Activated gamma-delta T cell (primary cell): ENCODE measurements at places on chromosomes 2 and 18.

GRCh38 chr2:209259767-209260166, 164.1 kb upstream of the MAP2 start:
- DNase-seq: no peak

DNA sequence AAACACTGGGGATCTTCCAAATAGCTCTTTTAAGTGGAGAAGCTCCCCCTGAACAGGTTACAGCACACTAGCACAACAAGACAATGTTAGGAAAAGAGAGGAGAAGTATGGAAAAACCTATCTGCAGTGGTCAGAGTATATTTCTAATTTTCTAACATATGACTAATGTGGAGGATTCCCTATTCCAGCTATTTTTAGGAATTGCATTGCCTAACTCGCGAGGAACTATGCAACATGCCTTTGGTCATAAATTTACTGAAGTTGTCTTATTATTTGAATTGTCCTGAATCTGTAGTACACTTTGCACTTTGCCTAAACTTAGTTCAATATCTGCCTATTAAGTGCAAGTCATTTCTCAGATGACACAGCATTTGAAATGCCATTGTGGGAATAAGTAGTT, 381.4 kb downstream of the CCDC85A start:
- DNase-seq: no peak

GRCh38 chr2:121063471-121063870, 221.5 kb downstream of the TFCP2L1 start:
- no peak for DNase-seq

DNA sequence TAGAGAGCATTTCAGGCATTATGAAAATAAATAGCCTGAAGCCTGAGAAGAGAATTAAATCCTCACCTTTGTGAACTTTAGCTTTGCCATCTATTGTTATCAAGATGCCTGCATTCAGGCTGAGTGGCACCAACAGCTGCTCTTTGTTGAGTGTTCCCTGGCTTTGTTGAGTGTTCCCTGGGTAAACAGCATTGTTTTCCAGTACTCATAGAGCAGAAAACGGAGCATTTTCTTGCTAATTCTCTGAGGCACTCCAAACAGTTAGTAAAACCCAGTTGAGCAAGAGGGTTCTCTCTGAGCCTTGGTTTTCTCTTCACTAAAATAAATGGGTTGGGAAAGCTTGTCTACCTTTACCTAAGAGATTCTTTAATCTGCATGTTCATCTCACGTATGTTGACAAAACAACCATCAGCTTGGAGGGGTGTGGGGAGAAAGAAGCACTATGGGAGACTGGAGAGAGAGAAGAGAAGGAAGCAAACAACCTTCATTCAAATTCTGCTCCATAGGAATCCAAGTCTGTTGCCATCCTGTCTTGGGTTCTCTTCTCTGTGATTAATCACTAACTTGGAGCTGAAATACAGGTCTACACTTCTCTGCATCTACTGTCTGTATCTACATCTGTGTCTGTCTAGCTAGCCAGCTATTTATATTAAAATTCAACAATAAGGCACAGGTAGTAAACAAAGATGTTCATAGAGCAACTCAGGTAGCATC, 567.0 kb upstream of the SOX11 start:
- DNase-seq: no peak

DNA sequence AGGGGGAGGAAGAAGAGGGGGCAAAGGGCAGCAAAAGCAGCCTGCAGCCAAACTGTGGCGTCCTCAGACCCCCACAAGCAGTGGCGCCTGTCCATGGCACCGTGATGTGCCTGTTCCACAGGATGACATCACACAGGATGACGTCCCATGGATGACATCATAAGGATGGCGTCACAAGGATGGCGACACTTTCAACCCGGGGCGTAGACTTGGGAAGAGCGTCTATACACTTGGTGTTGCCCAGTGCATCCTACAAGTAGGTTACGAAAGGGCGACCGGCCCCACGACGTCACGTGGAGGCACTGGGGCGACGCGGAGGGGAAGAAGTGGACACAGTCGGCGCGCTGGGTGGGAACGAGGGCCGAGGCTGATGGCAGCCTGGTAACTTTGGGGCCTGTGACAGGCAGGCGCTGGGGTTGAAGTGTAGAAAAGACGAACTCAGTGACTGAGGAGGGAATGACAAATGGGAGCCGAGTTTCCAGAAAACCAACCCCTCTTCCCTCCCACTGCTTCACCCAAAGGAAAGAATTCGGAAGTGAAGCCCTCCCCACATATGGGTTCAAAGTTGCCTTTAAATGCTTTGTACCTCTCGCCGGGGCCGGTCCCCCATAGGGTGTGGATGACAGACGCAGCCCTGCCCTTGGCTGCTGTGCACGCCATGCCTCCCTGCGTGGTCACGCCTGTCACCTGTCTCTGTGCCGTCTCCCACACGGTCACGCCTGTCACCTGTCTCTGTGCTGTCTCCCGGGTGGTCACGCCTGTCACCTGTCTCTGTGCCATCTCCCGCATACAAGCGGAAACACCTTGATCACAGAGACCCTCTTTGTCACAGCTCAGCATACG, 13.4 kb upstream of the KCNG2 start:
- no peak for DNase-seq

GRCh38 chr2:190526105-190526750, 8.3 kb downstream of the NEMP2 start:
- no peak for DNase-seq

GRCh38 chr18:79817607-79817998, 19.9 kb downstream of the KCNG2 start:
- no peak for DNase-seq

- no peak for DNase-seq
Observed at GRCh38 chr2:18610651-18611050, 21.3 kb upstream of the NT5C1B start.

DNA sequence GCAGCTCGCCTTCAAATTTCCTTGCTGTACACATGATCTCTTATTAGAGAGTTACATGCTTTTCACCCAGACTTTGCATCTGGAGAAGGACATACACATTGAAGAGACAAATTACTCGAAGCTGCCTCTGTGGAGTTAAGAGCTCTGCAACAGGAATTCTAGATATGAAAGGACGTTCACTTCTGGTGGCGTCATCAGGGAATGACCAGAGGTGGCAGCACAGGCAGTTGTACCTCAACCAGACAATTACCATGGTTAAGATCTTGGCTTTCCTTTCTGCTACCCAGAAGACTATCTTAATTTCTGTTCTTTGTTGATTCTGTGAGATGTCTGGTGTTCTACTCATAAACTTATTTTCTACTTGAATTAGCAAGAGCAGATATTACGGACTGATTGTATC, 39.1 kb upstream of the MC4R start:
- no peak for DNase-seq

- no peak for DNase-seq
Observed at GRCh38 chr2:107174171-107174570, 288.2 kb upstream of the ST6GAL2 start.

DNA sequence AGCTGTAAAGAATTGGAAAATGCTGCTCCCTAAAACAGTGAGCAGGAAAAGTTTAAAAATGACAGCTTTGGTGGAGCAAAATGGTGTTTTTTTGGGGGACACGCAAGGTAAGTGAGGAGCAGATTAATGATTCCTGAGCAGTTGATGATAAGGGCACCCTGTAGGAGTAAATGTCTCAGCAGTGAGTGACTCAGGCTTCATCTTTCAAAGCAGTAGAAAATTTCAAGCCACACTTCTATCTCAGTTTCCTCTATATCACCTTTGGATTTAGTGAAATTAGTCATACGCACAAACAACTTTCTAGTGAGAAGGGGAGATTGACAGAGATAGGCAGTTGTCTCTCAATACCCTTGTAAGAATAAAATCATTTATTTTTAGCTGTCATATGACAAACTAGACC, 709.0 kb upstream of the FAM98A start:
- DNase-seq: no peak

DNA sequence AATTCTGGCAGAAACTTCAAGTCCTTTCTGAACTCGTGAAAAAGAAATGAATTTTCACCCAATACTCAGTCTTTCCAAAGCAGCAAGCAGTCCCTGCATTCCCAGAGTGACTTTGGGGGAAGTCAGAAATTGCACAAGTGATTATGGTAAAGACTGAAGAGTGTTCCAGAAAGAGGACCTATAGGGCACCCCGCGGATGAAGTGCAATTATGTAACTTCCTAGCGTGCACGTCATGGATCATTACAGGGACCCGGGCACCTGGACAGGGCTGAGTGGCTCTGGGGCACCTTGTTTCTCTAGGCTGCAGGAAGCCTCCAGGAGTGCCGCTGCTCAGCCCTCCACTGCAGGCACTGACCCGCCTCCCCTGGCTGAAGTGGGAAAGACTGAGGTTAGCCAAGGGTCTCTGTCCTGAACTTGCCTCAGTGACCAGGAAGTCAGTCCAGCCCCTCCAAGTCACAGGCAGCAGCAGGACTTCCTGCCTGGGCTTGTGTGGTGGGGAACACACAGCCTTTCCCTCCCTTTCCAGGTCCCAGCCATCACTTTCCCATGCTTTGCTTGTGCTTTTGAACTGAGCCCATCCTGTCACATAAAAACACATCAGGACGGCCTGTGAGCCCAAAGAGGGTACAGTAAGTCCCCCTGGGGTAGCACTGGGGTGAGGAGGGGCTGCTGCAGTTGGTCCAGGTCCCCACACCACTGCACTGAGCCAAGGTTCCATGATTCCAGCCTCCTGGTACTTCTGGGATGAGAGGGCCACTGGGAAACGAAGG, 19.8 kb downstream of the TMEM185B start:
- DNase-seq: no peak
